Hematopoietic multipotent progenitor cell treated with erythropoietin and hydrocortisone succinate and interleukin-3 and kit ligand, for 4 days (in vitro differentiated cells): ENCODE measurements at places on chromosomes 7 and 10.

GRCh38 chr7:31096877-31097258, 44.8 kb downstream of the ADCYAP1R1 start:
- no peak for DNase-seq

DNA sequence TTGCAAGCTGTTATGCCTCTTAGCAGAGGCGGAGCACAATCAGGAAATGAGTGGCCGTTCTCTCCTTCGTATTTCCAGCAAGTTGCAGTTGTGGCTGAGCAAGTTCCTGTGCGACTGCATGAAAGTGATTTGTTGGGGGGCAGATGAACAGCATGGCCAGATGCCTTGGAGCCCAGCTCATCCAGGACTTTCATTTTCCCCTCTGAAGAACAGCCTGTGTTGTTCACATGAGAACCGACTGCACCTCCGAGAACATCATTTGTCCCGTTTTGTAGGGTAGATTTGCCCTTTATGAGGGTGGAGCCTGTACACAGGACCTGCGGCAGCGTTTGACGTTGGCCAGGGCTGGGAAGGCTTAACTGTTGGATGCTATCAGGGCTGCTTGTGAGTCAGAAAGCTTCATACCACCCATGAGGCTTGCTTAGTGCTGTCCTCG, 4.4 kb downstream of the BAG3 start:
- DNase-seq, result peak; percentile 46

DNA sequence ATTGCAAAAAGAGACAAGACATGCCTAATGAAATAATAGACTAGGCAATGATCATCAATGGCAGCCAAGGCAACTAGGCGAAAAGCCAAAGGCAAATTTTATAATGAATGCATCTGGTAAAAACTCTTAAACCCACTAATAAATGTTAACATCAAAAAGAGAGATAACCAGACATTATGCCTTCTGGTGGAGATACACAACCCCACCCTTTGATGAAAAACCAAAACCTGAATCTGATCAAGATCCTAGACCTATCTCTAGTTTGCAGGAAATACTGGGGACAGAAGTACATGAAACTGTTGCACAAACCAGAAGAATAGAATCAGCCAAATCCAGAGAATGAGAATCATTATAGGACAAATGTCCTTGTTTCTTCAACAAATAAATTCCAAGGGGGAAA, 22.0 kb upstream of the GSAP start:
- peak; percentile 83 for DNase-seq

DNA sequence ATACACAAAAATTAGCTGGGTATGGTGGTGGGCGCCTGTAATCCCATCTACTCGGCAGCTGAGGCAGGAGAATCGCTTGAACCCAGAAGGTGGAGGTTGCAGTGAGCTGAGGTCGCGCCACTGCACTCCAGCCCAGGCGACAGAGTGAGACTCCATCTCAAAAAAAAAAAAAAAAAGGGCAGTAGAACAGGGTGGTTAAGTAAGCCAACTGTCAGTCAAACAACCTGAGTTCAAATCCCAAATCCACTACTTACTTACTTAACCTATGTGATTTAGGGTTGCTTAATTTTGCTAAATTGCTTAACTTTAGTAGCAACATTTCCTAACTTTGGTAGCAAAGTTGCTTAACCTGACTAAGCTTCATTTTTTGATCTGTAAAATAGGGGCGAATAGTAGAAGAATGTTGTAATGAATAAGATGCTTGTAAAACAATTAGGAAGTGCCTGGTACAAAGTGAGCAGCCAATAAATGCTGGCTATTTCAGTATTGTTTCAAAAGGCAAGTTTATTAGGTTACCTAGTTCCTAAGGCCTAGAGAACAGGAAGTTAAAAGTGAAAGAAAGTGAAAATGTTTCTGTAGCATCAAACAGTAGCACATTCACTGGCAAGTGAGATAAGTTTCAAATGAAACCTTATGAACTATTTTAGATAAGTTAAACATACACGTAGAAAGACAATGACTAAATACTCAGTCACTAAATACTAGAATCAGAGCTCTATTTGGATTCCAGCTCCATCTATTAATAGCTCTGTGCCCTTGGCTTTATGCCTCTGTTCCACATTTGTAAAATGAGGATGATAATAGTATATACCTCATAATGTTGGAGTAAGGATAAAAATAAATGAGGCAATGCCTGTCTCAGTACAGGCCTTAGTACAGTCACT, 64.3 kb downstream of the HOXA1 start:
- peak; percentile 65 for DNase-seq

DNA sequence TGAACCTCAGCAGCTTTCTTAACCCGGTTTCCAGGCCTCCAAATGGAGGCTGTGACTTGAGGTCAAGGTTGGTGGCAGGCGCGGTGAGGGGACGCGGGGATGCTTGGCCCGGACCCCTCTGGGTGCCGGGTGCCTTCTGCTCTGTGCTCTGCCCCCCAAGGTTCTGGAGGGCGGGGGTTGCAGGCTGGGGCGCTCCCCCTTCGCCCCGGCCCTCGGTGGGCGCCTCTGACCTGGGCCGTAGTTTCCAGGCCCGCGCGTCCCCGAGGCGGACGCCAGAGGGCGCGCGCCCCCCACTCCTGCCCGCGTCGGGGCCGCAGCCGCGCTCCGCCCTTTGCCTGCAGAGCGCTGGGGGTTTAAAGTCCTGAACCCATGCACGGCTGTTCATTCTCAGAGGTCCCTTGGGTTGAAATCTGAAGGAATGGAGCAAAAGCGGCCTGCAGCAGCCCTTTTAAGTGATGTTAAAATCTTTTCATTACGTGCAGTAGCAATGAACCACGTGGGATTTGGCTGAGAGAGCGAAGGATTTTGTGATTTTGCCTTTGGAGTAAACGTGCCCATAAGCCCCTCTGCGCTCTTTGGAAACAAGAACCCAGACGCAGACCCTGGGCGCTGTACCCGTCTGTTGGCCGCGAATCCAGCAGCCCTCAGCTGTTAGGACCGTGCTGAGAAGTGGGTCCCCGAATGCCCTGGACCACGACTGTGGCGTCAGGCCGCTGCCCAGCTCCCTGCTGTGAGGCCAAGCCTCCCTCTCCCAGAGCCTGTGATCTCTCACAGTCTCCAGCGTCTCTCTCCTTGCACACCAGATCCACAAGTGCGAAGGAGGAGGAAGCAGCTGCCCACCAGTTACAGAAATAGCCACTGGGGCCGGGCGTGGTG, 135.0 kb downstream of the ACTR3B start:
- peak; percentile 57 for DNase-seq

GRCh38 chr10:29646238-29646902, 11.6 kb upstream of the SVIL start:
- peak; percentile 13 for DNase-seq

DNA sequence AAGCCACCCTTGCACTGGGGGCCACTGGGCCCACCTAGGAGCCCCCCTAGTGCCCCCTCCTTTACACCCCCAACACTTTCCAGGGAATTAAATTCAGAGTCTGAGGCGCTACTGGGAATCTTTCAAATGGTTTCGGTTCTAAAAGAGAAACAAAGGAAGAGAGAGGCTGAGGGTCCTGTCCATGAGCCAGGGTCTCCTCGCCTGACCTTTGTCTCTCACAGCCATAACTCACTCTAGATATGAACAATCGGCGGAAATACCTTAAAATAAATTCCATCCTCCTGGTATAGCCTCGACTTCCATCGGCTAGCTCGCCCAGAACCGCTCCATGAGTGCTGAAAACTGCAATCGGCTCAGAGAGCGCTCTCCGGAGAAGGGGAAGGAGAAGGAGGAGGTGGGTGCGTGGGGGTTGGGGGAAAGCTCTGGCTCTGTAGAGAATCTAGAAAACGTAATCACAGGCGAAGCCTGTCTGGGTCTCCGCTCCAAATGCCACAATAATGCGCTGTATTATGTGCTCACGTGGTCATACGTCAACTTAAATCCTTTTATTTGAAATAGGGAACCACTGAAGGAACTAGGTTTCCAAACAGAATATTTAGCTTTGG, 12.6 kb downstream of the HOXA4 start:
- no peak for DNase-seq

- DNase-seq, result no peak
Measured at GRCh38 chr7:157013602-157014549, 3.4 kb upstream of the MNX1 start.

DNA sequence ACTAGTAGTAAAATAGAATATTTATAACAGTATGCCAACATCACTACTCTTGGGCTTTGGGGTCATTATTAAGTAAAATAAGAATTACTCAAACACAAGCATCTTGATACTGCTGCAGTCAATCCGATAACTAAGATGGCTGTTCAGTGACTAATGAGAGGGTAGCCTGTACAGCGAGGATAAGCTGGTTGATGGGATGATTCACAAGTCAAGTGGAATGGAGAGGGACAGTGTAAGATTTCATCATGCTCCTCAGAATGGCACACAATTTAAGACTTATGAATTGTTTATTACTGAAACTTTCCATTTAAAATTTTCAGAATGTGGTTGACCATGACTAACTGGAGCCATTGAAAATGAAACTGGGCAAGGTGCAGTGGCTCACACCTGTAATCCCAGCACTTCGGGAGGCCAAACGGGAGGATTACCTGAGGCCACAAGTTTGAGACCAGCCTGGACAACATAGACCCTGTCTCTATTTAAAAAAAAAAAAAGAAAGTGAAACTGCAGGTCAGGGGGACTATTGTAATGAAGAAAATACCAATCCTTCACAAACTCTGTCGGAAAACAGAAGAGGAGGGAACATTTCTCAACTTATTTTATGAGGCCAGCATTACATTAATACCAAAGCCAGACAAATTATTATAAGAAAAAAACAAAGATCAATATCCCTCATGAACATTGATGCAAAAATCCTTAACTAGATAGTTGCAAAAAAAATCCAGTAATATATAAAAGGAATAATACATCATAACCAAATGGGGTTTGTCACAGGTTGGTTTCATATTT, 11.2 kb downstream of the AVL9 start:
- DNase-seq, result peak; percentile 40

DNA sequence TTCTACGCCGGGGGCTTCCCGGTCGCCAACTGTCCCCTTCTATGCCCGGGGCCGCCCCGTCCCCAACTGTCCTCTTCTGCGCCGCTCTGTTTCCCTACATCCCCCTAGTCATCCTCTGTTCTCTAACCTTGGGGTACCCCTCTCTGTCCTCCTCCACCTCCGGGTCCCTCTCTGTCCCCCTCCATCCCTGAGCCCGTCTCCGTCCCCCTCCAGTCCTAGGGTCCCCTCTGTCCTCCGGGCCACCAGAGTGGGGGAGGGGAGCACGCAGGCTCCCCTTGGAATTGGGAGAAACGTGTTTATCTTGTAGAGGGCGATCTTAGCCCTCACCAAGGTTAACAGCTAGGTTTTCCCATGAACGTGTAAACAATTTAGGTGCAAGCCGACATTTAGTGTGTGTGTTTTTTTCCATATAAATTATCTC, 852 bp upstream of the KLF6 start:
- peak; percentile 47 for DNase-seq

DNA sequence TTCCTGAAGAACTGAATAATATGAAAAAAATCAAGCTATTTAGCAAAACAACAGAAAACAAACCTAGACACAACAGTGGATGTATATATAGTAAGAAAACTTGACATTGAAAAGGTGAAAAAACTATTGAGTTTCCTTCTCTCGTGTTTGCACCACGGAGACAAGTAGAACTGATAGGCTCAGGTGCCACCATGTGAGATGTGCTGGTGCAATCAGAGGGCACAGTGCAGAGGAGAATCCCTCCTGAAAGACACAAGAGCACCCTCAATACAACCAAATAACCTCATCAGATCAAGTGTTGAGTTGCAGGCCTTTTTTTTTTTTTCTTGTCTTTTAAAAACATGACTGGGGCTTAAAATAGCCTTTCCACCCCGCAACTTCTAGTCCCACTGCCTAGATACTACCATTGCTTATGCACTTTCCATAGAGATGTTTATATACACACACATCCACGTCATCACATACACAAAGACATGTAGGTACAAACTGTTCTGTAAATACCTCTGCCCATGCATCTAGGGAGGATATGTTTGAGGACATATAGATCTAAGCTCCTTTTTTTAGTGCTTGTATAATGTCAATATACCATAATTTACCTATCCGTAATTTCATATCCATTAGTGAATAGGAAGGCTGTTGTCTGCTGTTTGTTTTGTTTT, 54.1 kb downstream of the UBE2H start:
- DNase-seq, result no peak

- no peak for DNase-seq
Measured at GRCh38 chr10:3889961-3890522, 105.0 kb upstream of the KLF6 start.

DNA sequence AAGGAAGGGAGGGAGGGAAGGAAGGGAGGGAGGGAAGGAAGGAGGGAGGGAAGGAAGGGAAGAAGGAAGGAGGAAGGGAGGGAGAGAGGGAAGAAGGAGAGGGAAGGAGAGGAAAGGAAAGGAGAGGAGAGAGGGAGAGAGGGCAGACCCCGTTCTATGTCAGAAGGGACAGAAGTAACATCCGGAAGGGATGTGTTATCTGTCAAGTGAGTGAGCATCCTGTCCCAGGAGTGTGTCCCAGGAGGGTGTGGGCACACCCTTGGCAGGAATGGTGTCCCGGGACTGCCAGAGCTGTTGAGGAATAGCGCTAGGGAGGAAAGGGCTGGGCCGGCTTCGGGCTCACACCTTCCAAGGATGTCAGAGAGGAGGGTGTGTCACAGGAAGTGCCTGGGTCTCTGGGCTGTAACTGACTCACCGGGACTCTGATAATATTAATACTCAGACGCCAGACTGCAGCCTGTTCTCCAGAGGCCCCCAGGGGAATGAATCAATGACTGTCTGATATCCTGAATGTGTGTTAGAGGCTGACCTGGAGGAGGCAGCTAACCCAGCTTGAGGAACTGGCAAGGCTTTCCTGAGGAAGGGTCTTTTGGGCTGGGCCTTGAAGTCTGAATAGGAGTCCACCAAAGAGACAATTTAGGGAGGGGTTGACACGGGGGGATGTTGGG, 125.6 kb upstream of the TNRC18 start:
- DNase-seq, result peak; percentile 43

GRCh38 chr7:7157887-7158271, 24.5 kb upstream of the C1GALT1 start:
- no peak for DNase-seq

DNA sequence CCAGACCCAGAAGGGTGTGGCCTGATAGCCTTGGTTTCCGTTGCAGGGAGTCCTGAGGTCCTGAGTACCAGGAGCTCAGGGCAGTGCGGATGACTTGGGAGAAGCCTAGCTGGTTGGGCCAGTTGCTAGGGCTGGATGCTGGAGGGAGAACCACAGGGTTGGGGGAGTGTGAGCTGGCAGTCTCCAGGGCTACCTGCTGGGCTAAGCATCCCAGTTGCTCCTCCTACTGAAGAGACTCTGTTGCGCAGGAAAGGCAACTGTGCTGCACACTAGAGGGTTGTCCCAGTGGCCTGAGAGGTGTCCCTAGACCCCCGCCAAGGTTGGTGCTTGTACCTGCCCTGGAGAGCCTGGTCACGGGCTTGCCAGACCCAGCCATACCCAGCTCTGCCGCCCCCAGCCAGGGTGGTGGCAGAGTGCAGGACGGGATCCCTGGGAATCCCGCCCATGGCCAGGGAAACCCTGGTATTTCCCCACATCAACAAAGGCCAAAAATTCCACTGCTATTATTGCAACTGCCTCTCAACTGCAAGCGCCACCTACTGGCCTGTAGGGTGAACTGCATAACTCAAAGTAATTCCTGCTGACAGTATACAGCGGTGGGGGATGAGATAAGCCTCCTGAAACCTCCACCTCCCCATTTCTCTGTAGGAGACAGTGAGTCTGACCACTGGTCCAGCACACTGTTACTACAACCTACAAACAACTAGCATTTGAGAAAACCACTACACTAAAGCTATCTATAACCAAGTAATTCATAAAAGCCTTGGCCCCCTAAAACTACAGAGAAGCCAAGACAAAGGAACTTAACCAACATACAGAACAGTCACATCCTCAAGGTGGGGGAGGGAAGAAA, 67.6 kb upstream of the DDC start:
- DNase-seq, result peak; percentile 79
